ENCODE measurements at places on chromosomes 12 and 14. TPM values are rescaled to one million over a fixed set of nuclear protein-coding genes. Genes with fewer than 3 reads are reported as not detected.

The ARHGDIB gene
- total RNA-seq, result 21.1 TPM

The CLEC4A gene
- total RNA-seq, result 1.5 TPM

The FOXN4 gene
- not detected for total RNA-seq

The NKX2-8 gene
- 0.31 TPM for total RNA-seq

The SMOC1 gene
- total RNA-seq, result 8.8 TPM

The FOXA1 gene
- 0.55 TPM for total RNA-seq

The WNT1 gene
- total RNA-seq, result not detected

The SYCP3 gene
- 0.25 TPM for total RNA-seq

All from pancreas (tissue), 10 donors.